ENCODE measurements at places on chromosomes 6 and 20. TPM values are rescaled to one million over a fixed set of nuclear protein-coding genes. Genes with fewer than 3 reads are reported as not detected.

Gene EDN3
- polyA plus RNA-seq: 23.9 TPM

Gene PXDC1
- polyA plus RNA-seq: 12.9 TPM

Gene CYP39A1
- 11.3 TPM for polyA plus RNA-seq

Gene SH3BGRL2
- 38.4 TPM for polyA plus RNA-seq

- no peak for DNase-seq
These were observed 24.9 kb downstream of the PDYN start for GRCh38 chr20:1968964-1969363.

- no peak for DNase-seq
These were observed 51.7 kb downstream of the SLC24A3 start for GRCh38 chr20:19264191-19264590.

DNA sequence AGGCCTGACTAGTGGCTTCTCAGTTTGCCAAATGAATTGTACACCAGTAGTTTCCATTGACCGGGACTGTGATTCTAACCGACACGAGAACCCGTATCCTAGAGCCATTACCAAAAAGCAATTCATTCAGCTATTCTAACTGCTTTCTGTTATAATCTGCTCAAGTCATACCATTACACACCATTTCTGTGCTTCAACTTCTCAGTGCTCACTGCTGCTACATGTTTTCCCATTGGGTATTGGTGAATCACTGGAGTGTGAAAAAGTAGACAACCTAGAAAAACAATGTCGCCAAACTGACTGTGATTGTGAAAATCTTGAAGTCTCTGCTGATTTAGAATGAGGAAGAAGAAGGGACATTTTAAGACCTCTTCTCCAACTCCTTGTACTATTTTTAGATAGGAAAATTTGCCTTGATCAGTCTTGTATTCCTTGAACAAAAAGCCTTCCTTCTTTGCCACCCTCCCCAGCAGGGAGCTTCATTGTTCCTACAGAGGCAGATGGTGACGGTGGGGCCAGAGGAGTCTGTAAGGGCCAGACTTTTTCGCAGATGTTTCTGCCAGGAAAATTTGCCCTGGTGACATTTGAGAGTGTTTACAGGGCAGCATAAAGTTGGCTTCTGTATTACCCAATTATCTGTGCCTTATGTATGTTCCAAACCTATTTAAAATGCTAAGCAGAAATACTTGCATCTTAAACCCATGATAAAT, 31.7 kb upstream of the MAP3K4 start:
- DNase-seq: no peak

GRCh38 chr6:18165751-18166150, 10.5 kb downstream of the KDM1B start:
- DNase-seq: no peak

DNA sequence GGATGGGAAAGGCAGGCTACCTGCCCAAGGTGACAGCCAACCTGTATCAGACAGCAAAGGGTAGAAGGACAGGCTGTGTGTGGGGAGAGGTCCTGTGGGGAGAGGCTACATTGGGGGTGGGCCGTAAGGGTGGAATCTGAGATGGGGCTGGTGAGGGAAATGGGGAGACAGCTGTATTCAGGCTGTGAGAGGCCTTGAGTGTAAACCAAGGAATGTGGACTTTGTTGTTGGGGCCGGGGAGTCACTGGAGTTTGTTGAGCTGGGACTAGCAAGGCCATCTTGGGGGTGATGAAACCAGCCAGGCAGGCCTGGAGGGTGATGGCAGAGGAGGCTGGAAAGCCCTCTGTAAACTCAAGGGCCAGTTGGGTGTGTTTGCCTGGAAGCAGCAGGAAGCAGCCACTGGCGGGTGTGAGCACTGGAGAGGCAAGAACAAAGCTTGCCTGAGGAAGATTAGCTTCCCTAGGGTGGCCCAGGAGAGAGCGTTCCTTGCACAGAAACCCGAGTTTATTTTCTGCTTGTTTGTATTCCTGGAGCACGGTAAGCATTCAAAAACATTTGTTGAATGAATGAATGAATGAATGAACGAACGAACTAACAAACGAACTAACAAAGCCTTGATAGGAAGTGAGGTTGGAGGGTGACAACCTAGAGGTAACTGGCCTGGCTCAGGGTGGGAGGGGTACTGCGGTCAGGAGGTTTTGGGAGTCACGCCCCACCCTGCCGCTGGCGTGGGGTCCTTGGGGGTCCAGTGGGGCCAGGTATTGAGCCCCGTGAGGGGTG, 18.9 kb downstream of the TTBK1 start:
- no peak for DNase-seq

GRCh38 chr20:47353239-47353691, 3.2 kb downstream of the ZMYND8 start:
- no peak for DNase-seq

GRCh38 chr6:70811788-70812187, 144.1 kb downstream of the SMAP1 start:
- DNase-seq: no peak

- no peak for DNase-seq
These were observed 887.1 kb downstream of the TFAP2A start for GRCh38 chr6:9527679-9528286.
